COR-L47 (cell line): ENCODE measurements at places on chromosomes 4 and X.

GRCh38 chrX:133045986-133046385 is 50.9 kb downstream of the USP26 start:
- DNase-seq = peak; percentile 4

- peak; percentile 10 for DNase-seq
Observed at GRCh38 chr4:85127653-85128052, 161.2 kb upstream of the WDFY3 start.

GRCh38 chr4:132614682-132615081 is 534.4 kb upstream of the PCDH10 start:
- no peak for DNase-seq

GRCh38 chr4:22233230-22233629 is 282.6 kb downstream of the ADGRA3 start:
- no peak for DNase-seq

DNA sequence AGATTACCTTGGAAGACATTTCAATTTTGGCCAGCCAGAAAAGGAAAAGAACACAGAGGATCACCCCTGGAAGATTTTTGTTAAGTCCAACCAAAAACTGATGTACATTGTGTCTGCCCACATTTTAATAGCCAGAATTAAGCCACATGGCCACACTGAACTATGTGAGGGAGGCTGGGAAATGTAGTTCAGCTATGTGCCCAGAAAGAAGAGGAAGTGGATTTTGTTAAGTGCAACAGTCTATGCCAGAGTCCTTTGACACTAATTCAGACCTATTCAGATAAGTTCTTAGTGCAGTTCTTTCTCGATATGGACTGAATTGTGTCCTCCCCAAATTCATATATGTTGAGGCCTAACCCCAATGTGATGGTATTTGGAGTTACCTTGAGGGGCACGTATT is 18.4 kb downstream of the PRPS1 start:
- no peak for DNase-seq

DNA sequence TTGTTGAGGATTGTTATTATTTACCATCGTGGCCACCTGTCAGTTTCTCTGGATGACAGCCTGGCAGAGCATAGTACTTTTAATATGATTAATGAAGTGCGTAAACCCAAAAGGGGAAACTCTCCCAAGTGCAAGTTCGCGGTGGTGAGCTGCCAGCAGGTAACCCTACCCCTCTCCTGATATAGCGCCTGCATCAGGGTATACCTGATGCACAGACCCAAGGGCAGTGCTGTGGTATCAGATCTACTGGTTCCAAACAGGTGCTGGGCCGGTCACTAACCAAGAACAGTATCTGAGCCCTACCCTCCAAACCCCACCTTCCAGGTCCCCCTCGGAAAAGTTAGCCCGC is 1.6 kb downstream of the RNF150 start:
- no peak for DNase-seq

GRCh38 chr4:131002132-131002531 is 1906.2 kb downstream of the C4orf33 start:
- no peak for DNase-seq

- DNase-seq = no peak
Observed at GRCh38 chr4:150332086-150332485, 249.9 kb upstream of the MAB21L2 start.

GRCh38 chr4:173794662-173795061 is 264.6 kb upstream of the HAND2 start:
- DNase-seq = no peak
